ENCODE measurements at places on chromosomes 11 and 22.

- DNase-seq = no peak
These were observed 105.3 kb downstream of the CTTN start for GRCh38 chr11:70503468-70504221.

GRCh38 chr11:36431429-36432092 is 78.5 kb downstream of the TRAF6 start:
- DNase-seq = peak; percentile 35

DNA sequence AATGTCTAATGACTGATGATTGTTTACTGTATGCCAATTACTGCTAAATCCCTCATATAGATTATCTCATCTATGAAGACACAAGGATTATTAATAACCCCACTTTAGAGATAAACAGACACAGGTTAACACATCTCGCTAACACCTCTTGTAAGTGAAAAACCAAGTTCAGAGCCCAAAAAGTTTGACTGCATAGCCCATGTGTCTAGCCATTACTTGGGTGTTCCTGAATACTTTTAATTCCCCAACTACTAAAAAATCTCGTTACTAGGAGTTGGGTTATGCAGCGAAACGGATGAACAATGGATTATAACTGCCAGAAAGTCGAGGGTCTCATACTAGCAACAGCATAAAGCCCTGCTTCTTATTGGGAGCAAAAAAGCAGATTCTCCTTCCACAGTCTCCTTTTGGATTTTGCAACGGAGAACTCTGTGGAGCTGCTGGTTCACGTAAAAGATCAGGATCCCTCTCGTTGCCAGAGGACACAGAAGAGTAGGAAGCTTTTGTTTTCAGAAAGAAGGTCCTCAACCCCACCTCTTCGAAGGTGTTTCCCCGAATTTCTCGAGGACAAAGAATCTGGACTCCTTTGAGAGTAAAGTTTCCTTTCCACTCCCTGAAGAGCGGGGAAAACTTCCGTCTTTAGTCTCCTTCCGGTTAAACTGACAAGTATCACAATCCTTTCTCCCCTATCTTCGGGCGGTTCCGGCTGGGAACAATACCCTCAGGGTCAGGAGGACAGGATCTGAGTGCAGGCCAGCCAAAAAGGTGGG is 979 bp downstream of the ZBED5 start:
- peak; percentile 7 for DNase-seq

DNA sequence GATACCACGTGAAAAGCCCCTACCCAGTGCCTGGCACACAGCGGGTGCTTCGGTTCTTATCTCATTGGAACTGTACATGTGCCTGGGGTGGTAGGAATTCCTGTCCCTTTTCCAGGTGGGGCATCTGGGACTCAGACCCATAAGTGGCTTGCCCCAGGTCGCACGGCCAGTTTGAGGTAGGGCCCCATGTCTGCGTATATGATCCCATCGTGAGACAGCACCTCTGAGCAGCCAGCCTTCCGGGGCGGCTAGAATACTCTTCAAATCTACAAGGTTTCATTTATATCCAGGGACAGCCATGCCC is 33.5 kb upstream of the SMIM38 start:
- no peak for DNase-seq

- no peak for DNase-seq
These were observed 298.3 kb downstream of the NTM start for GRCh38 chr11:131668500-131669400.

DNA sequence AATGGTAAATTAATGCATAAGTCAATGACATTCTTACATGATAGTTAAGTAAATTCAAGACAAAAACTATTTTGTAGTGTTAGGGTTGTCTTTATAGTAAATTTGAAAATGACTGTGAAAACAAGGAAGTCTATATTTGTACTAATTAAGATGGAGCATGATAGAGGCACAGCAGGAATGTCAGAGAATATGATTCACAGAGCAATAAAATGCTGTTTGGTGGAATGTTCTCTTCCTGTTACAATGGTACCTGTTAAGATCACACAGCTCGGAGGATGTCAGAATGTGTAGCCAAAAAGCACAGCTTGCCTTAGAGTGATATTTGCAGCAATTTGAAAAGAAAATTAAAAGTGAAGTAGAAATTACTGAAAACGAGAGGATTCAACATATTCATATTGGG is 2339.7 kb upstream of the RAG2 start:
- DNase-seq = no peak

DNA sequence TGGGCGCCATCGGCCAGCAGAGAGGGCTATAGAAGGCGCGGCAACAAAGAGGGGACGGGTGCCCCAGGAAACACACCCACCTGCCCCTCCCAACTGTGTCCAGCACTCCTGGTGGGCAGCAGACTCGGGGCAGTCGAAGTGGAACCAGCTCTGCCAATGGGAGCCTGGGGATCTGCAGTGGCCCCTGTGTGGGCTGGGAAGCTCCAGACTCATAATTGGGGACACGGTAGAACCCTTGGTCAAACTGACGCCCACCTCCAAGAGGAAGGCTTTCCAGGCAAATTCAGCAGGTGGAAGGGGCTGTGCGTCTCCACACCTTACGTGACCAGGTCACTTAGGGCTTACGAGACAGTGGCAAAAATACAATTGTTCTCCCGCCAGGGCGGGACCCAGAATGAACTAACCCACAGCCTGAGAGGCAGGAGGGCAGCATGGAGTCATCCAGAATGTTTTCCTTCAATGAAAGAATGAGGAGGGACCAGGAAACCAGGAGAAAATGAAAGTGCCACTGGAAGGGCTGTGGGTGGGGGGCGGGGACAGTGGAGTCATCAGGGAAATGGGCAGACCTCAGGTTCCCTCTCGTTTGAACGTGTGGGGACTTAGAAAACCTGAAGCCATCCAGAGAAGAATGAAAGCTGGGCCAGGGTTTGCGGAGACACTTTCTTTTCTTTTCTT is 53.2 kb upstream of the SHANK2 start:
- DNase-seq = no peak

All from immature natural killer cell (primary cell).